NCI-H748 treated with DMSO at 0.1 percent for 48 hours (cell line): ENCODE measurements at places on chromosomes 4 and X.

- no peak for DNase-seq
These were observed 879 bp downstream of the SH2D1A start for GRCh38 chrX:124347242-124347641.

DNA sequence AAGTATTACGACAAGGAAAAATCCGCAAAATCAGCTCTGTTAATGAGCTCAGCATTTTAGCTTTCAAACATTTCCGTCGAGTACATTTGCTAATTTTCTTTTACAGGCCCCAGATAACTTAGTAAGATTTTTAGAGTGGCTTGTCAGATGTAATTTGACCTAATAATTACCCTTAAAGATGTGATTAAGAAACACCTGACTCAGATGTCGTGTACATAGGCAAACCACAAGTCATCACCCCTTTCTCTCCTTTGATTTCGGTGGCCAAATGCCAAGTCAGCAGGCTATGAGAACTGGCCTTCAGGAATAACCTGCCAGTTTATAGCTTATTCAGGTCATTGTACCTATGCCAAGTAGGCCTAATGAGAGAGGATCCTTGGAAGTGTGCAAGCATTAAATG, 369.6 kb downstream of the PCDH7 start:
- DNase-seq = peak; percentile 59

DNA sequence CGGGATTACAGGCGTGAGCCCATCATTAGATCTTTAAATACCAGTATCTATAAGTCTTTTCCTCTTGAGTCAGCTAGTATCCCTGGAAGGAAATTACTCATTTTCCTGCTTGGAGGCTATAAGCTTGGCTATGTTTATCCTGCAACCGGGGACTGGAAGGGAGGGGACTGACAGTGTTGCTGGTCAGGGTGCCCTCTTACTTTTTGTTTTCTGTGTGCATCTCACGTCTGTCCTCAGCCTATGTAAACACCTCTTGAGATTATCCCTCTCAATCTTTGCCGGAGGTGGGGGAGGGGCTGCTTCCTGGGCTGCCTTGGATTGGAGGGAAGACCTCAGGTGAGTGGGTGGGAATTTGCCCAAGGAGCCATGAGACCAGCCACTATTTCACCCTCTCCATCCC, 37.0 kb downstream of the HTT start:
- no peak for DNase-seq

DNA sequence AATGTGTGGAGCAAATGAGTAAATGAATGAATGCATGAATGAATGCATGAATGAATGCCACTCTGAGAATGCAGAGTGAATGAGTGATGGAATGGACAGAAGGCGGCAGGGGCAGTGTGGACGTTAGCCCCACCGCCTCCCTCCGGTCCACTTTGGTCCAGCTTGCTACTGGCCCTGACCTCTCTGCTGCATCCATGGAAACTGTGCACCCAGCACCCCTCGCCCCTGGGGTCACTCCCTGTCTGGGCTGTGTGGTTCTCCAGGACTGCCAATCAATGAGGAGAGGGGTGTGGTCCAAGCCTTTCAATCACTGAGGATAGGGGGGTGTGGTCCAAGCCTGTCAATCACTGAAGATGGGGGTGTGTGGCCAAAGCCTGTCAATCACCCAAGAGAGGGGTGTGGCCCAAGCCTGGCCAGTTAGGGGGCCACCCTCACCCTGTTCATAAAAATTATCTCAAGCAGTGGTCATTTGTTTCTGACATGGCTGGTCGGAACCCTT, 39.2 kb upstream of the ASMTL start:
- no peak for DNase-seq
